NCI-H1417 treated with DMSO at 0.1 percent for 48 hours (cell line): ENCODE measurements at places on chromosomes 7 and 10.

GRCh38 chr7:95398155-95398940 lies 2.2 kb upstream of the PON3 start:
- DNase-seq = no peak

DNA sequence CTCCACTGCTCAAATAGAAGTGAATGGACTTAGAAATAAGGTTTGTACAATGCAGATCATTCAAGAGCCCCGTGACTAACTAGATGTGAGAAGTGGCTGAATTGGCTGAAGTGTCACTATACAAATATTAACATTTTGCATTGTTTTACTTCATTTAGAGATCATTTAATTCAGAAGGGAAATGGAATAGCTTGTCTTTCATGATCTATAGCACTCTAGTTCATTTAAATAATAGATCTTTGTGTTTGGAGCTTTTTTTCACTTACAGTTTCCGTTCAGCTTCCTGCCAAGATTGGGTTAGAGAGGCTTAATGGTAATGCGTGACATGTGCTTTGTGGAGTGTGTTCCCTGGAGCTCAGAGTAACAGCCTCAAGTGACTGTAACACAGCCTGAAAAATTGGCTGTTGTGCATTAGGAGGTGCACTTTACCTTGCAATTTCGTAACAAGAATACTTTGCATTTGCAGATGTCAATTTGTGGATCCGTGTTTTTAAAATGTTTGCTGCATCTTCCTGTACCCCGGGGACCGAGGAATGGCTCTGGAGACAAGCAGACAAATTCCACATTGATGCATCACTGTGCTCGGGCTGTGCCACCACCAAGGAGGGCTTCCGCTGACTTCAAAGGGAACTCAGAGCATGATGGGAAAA lies 170.3 kb downstream of the NRP1 start:
- DNase-seq = no peak

GRCh38 chr10:68284062-68285001 lies 47.5 kb upstream of the HNRNPH3 start:
- no peak for DNase-seq

GRCh38 chr7:130940907-130941306 lies 206.9 kb upstream of the KLF14 start:
- no peak for DNase-seq

DNA sequence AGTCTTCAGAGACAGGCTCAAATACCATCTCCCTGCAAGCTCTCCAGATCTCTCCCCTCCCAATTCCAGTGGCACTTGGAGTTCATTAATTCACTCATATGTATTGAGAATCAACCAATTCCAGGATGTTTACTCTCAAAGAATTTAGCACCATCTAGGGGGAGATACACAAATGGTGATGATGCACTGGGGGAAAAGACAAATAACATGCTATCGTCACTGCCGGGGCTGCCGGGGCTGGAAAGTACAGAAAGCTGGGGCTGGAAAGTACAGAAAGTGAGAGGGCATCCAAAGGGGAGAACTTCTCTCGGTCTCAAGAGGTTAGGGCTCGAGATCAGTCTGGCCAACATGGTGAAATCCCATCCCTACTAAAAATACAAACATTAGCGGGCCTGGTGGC lies 118.7 kb downstream of the MKX start:
- no peak for DNase-seq

GRCh38 chr10:131638880-131639278 lies 261.9 kb upstream of the PPP2R2D start:
- DNase-seq = no peak

- no peak for DNase-seq
These were observed 109.2 kb downstream of the DPY19L1 start for GRCh38 chr7:34928052-34928451.

GRCh38 chr10:98373260-98374040 lies 41.5 kb downstream of the PYROXD2 start:
- no peak for DNase-seq

DNA sequence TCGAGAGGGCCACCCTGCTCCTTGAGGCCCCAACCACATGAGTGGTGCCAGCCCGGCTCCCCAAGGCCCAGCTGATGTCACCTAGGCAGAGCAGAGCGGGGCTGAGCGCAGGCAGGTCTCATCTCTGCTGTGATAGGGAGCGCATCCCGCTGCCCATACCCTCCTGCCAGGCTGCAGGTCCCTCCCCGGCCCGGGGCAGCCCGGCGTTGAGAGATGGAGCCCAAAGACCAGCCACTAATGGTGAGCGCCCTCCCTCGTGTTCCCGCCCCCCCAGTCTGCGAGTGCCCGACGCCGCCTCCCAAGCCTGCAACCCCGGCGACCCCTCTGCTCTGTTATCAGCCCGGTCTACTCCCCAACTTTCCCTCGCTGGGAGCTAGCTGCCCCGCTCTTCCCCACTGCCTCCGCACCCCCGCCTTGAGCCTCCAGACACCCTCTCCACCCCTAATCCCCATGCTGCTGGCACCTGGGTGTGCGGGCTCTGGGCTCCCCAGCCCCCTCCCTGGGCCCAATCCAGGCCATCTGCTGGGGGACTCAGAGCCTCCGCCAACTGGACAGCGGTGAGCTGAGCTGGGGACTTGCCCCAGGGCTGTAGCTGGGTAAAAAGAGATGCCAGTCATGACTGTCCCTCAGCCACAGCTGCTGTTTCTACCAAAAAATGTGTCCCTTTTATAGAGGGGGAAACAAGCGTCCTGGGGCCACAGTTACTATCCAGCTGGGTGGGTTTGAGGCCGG lies 19.7 kb upstream of the CHST12 start:
- DNase-seq = no peak

- DNase-seq = no peak
These were observed 136.7 kb downstream of the PLPP4 start for GRCh38 chr10:120593693-120594092.

DNA sequence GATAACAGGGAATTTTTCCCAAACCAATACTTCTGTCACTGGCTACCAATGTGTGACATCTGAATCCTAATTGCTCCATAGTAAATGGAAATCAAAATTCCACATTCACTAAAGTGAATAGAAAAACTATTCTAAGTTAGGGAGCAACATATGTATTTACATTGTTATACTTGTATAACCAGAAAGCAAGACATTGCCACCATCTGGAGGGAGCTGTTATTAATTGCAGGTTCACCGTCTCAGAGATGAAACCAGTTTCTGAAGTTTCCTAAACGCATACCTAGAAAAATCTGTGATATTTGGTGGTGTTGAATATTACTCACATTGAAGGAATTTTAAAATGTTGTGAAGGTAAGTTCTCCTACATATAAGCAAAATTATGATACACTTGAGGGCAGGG lies 390.1 kb downstream of the NXPH1 start:
- DNase-seq = no peak

- DNase-seq = no peak
These were observed 720.5 kb downstream of the GRID1 start for GRCh38 chr10:85645926-85646711.

DNA sequence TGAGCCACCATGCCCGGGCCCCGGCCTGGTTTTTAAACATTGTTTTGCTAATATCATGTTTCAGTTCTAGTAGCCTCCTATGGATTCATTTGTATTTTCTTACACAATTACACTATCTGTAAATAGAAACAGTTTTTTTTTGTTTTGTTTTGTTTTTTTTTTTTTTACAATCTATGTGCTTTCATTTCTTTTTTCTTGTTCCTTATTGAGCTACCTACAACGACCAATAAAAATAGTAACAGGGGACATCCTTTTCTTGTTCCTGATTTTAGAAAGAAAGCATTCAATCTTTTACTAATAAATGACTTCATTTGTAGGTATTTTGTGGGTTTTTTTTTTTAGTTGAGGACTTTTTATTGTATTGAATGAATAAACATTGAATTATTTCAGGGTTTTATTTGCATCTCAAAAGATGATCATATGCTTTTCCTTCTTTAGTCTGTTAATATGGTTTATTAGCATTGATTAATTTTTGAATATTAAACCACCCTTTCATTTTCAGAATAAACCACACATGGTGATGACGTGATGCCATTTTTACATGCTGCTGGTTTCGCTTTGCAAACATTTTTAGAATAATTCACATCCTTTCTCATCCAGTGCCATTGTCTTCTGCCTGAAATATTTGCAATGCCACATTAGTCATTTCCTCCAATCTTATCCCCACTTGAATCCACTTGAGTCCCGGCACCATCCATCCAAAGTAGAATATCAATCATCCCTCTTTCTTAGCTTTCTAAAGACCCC lies 18.1 kb upstream of the AKR1E2 start:
- no peak for DNase-seq

DNA sequence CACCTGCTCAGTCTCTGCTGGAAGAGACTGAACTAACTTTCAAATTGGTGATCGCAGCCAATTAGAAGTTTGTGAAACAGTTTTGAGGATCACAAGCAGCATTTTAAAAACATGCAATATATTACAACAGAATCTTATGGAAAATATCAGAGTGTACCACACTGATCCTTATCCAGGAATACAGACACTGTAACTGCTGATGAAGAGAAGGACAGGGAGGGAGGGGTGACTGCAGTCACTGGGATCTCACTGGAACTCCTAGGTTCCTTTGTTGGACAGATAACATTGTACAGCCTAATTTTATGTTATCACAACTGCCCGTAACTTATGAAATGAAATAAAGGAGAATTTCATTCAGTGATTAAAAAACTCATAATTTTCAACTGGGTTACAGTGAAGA lies 6.8 kb upstream of the UBN2 start:
- no peak for DNase-seq

DNA sequence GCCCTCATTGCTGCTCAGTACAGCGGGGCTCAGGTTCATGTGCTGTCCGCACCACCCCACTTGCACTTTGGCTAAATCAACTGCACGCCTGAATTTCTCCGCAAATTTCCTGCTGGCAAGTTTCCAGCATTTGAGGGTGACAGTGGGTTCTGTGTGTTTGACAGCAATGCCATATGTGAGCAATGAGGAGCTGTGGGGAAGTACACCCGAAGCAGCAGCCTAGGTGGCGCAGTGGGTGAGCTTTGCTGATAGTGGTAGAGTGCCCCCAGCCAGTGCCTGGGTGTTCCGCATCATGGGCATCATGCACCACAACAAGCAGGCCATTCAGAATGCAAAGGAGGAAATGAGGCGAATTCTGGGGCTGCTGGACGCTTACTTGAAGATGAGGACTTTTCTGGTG lies 103.9 kb upstream of the POT1 start:
- no peak for DNase-seq

- no peak for DNase-seq
These were observed 116.5 kb upstream of the ADAM12 start for GRCh38 chr10:126504761-126505112.

DNA sequence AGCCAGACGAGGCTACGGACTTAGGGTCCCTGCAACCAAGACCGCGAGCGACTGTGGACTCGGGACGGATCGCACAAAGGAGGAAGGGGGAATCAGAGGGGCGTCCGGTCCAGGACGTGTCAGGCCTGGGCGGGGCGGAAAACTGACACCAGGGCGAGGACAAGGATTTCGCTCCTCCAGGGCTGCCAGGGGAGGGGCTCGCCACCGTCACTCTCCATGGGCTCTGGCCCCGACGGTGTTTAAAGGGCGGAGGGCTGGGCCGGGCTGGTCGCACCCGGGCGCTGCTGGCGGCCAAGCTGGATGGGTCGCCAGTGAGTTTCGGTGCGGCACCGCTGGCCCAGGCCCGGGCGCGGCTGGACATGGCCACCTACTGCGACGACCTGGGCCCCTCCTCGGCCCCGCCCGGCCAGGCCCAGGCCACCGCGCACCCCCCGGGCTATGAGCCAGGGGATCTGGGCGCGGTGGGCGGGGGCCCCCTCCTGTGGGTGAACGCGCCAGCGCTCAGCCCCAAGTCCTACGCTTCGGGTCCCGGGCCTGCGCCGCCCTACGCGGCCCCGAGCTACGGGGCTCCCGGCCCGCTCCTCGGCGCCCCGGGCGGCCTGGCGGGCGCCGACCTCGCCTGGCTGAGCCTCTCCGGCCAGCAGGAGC lies at the start of gene FOXI2:
Gene FOXI2 (plus strand): TSS at position 271 of the 648 bp plus-strand sequence. CDS start 89 bp downstream, at position 360.
- no peak for DNase-seq

DNA sequence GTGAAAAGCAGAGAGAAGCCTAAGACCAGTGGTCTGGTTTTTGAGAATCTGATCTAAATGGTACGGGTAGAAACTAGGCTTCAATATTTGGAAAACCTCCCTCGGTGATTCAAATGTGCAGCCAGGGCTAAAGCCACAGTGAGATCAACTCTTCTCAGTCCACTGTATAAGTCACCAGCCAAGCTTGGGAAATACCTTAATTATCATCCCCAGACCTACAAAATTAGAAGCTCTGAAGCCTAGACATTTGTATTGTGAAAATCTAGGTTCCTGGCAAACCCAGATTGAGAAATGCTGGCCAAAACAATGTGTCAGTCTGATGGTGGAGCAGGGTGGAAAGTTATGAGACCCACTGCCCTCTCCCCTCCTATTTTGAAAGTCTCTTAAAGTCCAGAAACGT lies 131.7 kb downstream of the DGKI start:
- DNase-seq = no peak

GRCh38 chr7:57772126-57772924 lies 322.3 kb downstream of the ZNF716 start:
- no peak for DNase-seq

- DNase-seq = no peak
These were observed 65.8 kb downstream of the STK17A start for GRCh38 chr7:43648473-43649406.

DNA sequence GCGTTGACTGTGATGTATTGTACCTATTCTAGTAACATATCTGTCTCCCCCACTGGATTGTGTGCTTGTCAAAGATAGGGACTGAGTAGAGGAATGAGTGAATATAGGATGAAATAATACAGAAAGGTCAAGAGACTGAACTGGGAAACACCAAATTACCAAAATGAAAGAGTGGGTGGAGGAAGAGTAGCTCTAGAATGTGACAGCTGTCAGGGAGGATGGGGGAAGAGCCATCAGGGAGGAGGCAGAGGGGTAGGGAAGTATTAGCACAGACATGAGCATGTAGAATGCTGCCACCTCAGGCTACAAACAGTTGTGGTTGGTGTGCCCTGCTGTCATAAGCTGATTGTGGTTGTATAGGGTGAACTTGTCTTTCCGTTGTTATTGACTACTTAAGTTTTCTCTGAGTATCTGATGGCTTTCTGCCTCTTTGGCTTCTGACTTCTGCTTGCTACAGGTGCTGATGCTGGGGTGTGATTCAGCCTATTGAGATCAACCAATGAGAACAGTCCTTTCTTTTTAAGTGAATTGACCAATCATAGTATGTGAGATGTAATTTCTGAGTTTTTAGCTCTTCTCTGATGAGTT lies 5.6 kb downstream of the CCSER2 start:
- no peak for DNase-seq

DNA sequence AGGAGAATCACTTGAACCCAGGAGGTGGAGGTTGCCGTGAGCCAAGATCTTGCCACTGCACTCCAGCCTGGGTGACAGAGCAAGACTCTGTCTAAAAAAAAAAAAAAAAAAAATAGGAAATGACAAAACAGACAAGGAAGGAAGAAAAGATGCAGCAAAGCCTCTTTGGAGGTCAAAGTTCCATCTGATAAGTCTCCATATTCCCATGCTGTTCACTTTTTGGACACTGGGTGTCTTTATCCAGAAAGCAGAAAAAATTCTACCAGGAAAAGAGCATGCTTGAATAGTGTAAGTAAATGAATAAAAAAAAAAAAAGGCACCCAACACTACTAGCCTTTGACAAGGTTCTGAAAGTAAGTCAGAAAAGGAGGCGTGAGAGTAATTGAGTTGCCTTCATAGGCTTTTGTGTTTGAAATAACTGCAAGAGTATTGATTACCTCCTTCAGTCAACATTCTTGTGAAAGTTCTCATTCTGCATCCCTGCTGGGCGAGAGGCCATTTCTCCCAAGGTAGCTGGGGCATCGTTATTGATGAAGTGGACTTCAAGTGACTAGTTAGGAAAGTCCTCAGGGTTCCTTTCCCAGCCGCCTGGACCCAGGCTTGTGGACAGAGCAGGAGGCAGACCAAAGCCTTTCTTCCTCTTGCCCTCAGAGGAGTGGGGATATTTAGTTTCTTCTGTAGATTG lies 133.3 kb upstream of the KIF5B start:
- no peak for DNase-seq
